ENCODE measurements at places on chromosomes 5 and 9.

DNA sequence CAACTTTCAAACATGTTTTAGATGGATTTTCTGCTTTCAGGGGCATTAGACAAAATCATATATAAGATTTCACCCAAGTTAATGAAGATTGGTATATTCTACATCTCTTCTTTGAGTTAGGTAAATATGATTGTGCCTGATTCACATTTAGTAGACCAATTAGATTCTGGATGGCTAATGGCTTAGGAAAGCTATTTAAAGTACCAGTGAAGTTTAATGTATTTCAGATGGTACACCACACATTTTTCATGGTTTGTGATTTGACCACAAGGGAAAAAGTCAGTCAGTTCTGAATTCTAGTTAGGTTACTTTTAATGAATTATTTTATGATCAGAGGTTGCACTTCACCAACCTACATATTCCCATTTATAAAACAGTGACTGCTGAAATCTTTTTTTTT lies 409.7 kb downstream of the ADGRV1 start:
- no peak for DNase-seq

DNA sequence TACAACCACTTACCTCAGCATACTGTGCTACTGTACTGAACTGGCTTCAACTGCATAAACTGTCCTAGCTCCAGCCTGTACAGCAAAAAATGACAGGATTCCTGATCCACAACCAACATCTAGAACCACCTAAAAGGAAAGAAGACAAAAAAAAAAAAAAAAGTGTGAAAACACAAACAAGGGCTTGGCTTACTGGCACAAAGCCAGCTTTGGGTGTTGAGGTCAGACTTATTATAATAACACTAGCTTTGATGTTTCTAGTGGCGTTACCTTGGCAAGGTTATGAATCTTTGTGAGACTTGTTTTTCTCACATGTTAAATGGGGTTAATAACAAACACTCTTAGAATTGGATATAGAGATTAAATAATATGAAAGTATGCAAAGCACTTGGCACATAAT lies 148.5 kb upstream of the PUM3 start:
- no peak for DNase-seq

GRCh38 chr9:121876255-121876654 lies 216.9 kb downstream of the TTLL11 start:
- no peak for DNase-seq

GRCh38 chr5:110414360-110414759 lies 312.1 kb downstream of the TMEM232 start:
- DNase-seq = peak; percentile 3

DNA sequence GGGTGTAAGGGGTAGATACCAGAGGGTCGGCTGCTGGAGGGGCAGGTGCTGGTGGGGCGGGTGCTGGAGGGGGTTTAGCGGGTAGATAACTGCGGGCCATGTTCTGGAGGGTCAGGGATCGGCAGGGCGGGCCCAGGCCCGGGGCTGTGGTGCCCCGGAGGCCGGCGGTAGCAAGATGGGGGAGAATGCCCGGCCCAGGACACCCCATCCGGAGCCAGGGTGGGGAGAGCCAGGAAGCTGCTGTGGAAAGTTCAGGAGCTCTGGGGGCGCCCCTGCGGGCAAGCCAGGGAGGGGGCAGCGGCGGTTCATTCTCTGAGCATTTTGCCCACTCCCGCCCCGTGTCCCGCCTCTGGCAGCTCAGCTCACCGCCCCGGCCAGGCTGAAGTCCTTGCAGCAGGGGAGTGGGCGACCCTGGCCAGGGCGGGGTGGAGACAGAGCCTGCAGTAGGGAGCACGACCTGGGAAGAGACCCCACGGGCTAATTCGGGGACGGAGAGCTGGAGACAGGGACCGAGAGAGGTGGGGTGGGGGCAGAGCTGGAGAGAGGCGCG lies 538 bp downstream of the PRRT1B start:
- no peak for DNase-seq

DNA sequence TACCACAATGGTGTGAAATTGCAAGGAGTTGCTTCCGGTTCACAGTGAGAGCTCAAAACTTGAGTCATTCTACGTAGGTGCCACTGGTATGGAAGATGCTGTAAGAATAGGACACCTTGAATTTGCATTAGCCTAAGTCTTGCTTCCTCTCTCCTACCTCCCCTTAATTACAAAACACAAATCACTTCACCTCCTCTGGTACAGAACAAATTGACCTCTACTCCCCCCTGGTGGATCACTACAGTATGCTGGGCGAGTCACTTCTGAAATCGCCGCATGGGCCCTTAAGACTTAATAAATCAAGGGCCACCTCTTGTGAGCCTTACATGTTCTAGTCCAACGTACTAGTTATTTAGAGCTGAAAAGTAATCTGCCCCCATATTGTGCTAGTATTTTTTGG lies 145.3 kb upstream of the SMARCA2 start:
- DNase-seq = peak; percentile 67

- DNase-seq = no peak
These were observed 4.8 kb downstream of the ANKRD34B start for GRCh38 chr5:80565330-80565729.

DNA sequence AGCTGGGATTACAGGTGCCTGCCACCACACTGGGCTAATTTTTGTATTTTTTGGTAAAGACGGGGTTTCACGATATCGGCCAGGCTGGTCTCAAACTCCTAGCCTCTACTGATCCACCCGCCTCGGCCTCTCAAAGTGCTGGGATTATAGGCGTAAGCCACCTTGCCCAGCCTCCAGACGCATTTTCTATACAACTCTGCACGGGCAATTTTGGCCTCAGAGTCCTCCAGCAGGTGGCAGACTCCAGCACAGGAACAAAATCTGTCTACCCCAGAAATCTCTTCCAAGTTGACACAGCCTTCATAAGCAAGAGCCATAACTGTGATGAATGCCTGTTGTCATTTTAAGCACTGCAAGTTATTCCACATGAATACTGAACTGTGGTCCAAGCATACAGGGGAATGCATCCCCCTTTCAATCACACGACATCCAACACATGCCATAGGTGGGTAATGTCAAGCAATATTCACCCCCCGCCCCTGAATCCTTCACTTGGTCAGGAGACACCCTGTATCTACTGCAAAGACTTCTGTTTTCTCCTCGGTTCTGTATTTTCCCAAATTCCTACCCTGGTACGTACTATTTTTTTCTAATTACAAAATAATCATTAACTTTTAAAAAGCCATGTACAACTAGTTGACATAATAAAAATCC lies 50.8 kb downstream of the ALDH7A1 start:
- peak; percentile 44 for DNase-seq

DNA sequence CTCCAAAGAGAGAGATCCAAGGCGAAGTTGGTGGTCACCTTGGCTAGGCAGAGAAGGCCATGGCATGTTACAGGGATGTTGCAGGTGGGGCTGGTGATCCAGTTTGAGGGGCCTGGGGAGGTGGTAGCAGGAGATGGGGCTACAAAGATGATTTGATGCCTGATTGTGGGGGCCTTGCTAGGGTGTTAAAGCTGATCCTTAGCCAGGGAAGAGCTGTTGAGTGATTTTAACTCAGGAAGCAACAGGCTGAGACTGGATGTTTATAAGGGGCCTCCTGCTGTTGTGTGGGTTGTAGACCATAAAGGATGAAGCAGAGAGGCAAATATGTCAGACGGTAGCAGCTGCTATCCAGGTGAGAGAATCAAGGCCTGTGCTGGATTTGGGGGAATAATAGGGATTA lies 19.0 kb upstream of the SMAD5 start:
- no peak for DNase-seq

DNA sequence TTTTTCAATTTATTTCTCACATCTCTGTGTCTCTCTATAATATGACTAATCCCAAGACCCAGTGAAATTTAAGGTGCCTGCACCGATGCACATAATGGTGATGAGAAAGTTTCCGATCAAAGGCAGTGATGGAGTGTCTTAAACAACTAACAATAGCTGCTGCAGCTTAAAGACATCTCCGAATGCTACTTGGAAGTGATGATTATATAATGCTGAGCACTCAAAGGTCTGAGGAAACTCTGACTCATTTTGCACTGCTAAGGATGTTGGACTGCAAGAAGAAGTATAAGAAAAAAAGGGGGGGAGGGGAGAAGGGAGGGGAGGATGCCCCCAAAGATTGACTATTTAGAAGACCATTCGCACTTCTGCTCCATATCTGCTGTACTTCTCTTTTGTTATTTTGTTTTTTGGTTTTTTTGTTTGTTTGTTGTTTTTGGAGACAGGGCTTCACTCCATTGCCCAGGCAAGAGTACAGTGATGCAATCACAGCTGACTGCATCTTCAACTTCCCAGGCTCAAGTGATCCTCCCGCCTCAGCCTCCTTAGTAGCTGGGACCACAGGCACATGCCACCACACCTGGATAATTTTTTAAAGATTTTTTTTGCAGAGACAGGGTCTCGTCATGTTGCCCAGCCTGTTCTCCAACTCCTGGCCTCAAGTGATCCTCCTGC lies 192.2 kb downstream of the HSD17B3 start:
- DNase-seq = peak; percentile 17

GRCh38 chr5:78003919-78004318 lies 227.8 kb upstream of the TBCA start:
- no peak for DNase-seq

- peak; percentile 24 for DNase-seq
These were observed 6.8 kb downstream of the NNT start for GRCh38 chr5:43609752-43610151.

All from activated CD4-positive, alpha-beta T cell treated with anti-CD3 and anti-CD28 coated beads, Interleukin-10, Interleukin-2, amounts not matched to agents 100 ng/mL and 50 ng/mL, durations not matched to agents 16 hours and 8 hours (primary cell).